ENCODE measurements at places on chromosomes 5 and 9.

DNA sequence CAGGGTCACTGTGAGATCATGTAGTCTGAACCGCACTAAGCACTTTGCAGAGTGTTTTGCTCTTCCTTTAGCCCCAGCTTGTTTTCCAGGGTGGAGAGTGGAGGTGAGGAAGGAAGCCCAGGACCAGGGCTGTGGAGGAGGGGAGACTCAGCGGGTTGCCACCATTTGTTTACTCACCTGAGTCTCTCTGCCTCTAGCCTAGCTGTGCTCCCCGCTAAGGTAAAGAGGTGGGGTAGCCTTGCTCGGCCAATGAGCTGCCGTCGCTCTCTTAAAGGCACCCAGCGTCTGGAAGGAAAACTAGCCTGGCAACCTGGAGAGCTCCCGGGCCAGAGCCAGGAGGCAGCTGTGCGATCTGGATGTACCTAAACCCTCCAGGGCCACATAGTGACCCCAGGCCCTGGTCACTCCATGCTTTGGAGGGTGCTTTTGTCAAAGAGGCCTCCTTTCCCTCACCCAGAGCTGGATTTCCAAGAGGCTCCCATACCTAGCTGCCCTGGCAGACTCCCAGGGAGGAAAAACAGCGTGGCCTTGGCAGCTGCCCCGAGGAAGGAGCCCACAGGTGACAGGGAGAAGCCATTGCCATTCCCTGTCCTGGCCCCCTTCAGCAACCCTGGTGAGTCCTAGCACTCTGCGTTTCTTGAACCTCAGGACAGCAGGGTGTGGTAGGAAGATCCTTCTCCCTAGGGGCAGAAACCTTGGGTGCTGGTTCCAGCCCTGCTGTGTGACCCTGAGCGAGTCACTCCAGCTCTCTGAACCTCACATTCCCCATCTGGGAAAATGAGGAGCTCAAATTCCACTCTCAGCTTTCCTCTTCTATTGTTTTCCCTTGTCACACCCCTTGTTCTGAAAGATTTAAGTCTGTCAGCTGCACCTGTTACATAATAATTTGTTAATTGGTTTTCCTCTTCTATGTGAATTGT, 42.4 kb upstream of the LARP1 start:
- no peak for DNase-seq

DNA sequence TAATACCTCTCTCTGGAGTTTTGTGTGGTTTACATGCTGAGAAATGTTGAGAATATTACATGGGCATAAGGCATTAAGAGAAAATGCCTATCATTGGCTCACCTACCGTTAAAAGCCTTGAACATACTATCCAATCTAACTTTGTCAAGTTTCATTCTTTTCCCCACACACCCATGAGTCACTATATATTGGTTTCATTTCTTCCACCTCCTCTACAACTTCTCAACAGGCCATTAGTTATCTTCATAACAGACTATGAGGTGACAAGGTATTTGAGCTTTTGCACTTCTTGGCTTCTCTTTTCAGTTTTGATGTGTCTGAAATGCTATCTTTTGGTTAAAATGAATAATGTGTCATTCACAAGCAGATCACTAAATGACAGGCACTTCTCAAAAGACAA, 288.0 kb downstream of the KCNN2 start:
- no peak for DNase-seq

- no peak for DNase-seq
Observed at GRCh38 chr9:34802916-34803315, 93.0 kb upstream of the CCL21 start.

DNA sequence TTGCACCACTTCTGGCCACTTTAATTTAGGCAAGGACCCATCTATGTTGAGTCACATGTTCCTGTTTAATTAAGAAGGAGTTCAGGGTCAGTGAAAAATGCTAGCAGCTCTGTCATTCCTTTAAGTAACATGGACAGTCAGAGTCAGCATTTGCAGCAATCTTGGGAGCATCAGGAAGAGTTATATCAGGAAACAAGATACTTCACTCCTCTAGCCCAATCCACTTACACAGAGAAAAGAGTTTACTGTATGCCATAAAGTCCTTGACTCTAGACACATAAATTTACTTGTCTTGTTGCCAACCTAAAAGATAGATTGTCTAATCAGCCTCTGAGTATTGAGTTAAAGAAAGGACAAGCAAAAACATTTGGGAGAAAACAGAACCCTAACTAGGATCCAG, 266.7 kb downstream of the PJA2 start:
- no peak for DNase-seq

GRCh38 chr5:135222771-135223170, 176.3 kb downstream of the MACROH2A1 start:
- no peak for DNase-seq

- DNase-seq = no peak
Observed at GRCh38 chr9:107540164-107540561, 50.6 kb upstream of the KLF4 start.

DNA sequence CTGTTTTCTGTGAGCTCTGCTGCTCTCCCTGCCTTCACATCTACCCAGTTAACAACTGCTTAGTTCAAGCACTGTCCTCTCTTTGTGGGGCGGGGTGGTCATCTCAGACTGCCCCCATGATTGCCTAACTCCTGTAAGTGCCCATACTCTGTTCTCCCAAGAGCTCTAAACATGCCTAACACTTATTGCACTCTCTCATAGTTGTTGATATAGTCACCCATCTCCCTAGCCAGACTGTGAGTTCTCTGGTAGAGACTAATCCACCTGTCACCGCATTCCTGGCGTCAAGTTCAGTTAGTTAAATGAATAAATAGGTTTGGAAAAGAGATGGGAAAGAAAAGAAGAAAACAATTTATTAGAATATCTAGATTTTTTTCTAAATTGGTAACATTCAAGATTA, 18.3 kb upstream of the MUSK start:
- DNase-seq = no peak

DNA sequence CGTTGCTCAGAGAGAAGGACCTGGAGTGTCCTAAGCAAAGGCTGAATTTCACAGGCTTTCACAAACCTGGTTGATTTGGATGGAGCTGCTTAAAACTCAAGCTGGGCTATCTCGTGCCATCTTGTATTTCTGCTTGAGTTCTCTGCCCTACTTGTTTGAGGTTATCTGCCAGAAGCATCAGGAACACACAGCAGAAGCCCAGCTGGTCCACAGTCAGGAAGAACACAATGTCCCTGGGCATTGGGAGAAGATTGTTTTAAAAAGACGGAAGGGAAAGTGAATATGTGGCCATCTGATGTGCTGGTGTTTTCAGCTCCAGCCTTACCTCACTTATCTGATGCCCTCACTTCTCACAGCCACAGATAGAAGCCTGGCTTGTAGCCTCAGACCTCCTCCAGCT, 32.9 kb upstream of the SLC36A1 start:
- no peak for DNase-seq

GRCh38 chr9:120353506-120353905, 226.5 kb downstream of the CDK5RAP2 start:
- DNase-seq = no peak

GRCh38 chr5:104635227-104635626, 1072.6 kb upstream of the NUDT12 start:
- DNase-seq = no peak

GRCh38 chr5:153361735-153362409, 128.6 kb upstream of the GRIA1 start:
- no peak for DNase-seq

DNA sequence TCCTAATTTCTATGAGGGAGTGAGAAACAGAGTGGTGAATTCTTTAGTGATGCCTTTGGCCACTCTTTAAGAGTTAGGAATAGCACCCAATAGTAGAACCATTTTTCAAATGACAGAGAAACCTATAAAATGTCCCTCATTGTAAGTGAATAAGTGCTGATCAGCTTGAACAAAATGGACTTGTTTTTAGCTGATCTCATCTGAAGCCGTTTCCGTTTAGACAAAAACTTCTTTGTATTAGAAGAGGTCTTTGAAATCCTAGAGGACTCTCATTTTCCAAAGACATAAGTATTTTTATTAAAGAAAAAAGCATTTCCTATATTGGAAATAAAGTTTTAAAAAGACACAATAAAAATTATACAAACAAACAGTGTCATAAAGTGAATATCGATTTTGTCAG, 273.9 kb downstream of the ARHGEF28 start:
- no peak for DNase-seq

- no peak for DNase-seq
Observed at GRCh38 chr5:126433701-126434100, 10.5 kb downstream of the GRAMD2B start.

DNA sequence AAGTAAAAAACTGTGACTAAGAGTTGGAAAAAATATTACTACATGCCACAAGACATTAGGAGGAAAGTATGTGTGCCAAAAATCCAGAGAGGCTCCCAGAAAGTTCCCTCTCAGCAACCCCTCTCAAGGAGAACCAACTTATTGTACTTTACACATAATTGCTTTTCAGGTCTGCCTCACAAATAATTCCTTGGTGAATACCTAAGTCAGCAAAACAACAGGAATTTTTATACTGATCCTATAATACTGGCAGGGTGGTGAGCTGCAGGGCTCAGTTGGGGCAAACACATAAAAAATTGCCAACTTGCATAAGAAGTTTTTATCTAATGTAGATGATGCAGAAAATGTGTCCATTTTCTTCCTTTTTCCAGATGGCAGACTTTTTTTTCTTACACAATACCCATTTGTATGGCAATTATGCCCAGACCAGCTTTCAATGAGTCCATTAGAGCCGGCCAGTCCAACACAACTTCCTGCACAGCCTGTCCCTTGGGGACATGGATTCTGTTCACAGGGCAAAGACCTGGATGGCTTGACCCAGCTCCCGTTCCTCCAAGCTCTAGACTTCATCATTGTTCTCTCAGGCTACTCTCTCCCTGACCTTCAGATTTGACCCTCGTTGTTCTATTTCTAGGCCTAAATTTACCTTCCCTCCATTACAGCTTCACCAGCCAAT, 31.3 kb downstream of the MARCHF3 start:
- DNase-seq = no peak

GRCh38 chr5:108111736-108112135, 270.2 kb downstream of the FBXL17 start:
- DNase-seq = no peak

GRCh38 chr5:55333017-55333416, 25.2 kb downstream of the MTREX start:
- DNase-seq = no peak

DNA sequence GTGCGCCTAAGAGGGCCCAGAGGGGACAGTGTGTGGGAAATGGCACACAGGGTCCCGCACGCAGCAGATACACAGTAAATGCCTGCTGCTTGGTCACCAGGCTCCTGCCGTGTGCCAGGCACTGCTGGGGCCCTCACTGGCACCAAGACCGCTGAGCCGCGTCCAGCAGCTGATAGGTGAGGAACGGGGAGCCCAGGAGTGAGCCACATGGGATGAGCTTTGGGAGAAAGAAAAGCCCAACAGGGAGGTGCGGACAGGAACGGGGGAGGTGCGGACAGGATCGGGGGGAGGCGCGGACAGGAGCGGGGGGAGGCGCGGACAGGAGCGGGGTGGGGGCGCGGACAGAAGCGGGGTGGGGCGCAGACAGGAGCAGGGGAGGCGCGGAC, 16.5 kb downstream of the GPSM1 start:
- no peak for DNase-seq

- no peak for DNase-seq
Observed at GRCh38 chr5:60332244-60333004, 367.5 kb downstream of the DEPDC1B start.

- no peak for DNase-seq
Observed at GRCh38 chr9:93659837-93660177, 83.4 kb downstream of the PHF2 start.

DNA sequence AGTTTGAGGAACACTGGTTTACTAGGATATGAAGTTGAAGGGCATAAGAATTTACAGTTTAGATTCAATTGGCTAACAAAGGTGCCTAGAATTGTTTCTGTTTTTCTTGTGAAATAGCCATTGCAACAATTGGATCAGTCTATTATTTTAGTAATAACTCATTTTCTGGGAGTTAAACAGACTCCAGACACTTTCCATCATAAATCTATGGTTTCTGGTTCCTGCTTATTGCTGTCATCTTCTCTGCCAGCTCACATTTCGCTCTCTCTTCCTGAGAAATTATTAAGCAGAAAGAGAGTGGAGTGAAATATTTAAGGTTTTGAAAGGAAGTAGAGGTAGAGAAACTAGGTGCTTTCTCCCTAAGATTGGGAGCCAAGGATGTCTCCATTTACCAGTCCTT, 165.1 kb upstream of the PRR16 start:
- no peak for DNase-seq

DNA sequence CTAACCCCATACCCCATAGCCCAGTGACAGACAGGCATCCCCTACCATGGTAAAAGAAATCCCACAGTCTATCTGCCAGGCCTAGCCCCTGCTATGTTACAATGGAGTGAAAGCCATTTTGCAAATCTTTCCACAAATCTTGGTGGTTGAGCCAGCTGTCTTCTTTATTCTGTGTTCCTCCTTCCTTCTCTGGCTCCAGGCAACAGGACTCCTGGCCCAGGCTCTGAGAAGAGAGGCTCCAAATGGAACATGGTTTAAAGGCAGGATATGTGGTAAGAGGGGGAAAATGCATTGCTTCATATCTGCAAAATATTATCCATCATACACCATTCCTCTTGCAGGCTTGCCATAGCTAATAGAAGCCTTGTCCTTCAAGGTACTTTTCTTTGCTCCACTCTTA, 25.2 kb downstream of the FGF1 start:
- DNase-seq = no peak

- DNase-seq = no peak
Observed at GRCh38 chr5:36478646-36479317, 127.6 kb upstream of the SLC1A3 start.

DNA sequence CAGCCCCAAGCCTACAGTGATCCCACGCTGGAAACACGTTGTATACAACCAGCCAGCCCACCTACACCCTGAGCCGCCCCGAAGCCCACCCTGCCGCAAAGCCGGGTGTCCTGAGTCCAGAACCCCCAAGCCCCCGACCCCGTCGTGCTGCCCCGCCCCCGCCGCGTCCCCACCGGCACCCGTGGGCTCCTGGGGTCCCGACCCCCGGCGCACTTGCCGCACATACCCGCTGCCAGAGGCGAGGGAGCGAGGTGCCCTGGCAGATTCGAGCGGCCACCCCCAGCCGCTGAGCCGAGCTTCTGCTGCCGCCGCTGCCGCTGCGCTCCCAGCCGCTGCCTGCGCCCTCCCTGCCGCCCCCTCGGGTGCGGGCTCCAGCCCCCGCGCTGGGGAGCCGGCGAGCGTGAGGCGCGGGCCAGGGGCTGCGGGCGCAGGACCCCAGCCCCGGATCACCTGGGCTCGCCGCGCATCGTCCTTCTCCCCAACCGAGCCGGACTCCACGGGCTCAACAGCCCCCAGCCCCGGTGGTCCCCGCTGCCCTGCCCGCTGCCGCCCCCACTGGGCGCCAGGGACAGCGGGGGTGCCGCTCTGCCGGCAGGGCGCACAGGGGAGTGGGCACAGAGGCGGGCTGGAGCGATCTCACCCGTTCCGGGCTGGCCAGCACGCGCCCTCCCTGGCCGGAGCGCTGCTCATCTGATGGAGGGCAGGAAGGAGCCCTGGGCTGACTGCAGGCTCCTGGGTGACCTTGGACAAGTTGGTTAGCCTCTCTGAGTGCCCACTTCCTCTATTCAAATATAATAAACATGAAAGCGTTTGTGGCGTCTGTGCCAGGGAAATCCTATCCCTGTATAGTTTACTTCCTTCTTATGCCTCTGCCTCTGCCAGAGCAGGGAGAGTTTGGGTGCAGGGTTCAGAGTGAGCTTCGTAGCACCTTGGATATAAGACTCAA, at the start of gene HTR4:
Gene HTR4, minus strand, starts transcription at position 692 of the 946 bp plus-strand sequence. CDS start 17,513 bp downstream, outside the sequence.
- DNase-seq = no peak

- no peak for DNase-seq
Observed at GRCh38 chr9:101139082-101139481, 110.6 kb downstream of the PLPPR1 start.
